ENCODE measurements at places on chromosomes 3 and 15.

- no peak for DNase-seq
These were observed 207.3 kb downstream of the PLCL2 start for GRCh38 chr3:17091910-17092582.

DNA sequence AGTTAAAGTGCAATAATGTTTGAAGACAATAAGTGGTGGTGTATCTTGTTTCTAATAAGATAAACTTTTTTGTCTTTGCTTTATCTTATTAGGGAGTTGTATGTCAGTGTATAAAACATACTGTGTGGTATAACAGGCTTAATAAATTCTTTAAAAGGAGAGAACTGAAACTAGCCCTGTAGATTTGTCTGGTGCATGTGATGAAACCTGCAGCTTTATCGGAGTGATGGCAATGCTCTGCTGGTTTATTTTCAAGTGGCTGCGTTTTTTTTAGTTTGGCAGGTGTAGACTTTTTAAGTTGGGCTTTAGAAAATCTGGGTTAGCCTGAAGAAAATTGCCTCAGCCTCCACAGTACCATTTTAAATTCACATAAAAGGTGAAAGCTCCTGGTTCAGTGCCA, 2.7 kb downstream of the RPL15 start:
- DNase-seq = no peak

DNA sequence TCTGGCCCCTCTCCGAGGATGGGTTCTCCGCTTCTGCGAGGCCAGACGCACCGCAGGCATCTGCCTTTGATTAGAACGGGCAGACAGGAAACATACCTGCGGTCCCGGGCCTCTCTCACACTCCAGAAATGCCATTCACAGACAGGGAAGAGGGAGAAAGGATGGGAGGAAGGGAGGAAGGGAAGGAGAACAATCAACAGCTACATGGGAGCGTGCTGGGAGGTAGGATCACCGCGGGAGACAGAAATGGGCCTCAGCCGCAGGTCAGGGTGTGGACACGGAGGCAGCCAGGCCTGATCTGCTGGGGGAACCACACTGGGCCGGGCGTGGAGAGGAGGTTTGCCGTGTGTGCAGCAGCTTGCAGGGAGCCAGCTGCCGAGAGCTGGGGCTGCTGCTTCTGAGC, 90.7 kb upstream of the RGMA start:
- no peak for DNase-seq

DNA sequence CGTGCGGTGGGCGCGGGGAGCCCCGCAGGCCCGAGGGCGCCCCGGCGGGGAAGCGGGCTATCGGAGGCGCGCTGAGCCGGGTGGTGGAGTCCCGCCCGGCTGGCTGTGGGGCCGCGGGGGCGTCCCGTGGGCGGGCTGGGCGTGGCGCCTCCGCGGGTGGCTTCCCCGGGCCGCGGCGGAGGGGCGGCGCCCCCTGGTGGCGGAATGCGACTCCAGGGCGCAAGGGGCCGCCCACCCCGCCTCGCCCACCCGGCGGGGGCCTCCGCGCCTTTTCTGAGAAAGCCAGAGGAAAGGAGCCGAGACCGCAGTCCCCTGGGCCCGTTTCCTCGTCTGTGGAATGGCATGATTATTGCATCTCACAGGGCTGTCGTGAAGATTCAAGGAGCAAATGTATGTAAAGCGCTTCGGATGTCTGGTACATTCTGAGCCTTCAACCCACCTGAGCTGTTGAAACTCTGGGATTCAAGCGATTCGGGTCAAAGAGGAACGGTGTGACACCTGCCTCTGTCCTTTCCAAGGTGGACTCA, 31.9 kb upstream of the RAB6B start:
- DNase-seq = no peak

DNA sequence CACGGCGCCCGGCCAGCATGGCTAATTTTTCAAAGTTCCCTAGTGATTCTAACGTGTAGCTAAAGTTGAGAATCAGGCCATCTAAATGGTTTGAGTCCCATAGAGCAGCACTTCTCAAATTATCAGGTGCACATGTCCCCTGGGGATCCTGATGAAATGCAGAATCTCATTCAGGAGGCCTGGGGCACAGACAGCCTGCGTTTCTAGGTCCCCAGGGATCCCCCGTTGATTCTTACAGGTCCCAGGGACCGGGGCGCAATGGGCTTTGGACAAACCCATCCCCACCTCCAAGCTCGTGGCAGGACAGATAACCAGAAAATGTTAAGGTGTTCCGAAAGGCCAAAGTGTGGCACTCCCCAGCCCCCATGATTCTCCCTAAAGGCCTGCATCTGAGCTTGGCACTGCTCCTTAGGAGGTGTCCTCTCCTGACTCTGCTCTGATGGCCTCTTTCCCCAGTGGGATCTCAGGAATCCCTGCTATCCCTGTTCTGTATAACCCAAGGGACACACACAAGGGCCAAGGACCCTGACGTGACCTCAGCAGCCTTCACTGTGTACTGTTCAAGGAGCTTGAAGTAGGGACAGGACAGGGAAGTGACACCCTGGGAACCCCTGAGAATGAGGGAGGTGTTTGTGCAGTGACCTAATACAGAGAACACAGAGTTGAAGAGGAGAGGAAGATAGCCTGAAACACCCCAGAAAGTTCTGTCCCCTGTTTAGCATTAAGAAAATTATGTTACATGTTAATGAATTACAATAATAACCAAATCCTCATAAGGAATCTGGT, 8.0 kb downstream of the LRRK1 start:
- DNase-seq = no peak

GRCh38 chr15:51970132-51970817, 1.3 kb downstream of the LEO1 start:
- peak; percentile 20 for DNase-seq

DNA sequence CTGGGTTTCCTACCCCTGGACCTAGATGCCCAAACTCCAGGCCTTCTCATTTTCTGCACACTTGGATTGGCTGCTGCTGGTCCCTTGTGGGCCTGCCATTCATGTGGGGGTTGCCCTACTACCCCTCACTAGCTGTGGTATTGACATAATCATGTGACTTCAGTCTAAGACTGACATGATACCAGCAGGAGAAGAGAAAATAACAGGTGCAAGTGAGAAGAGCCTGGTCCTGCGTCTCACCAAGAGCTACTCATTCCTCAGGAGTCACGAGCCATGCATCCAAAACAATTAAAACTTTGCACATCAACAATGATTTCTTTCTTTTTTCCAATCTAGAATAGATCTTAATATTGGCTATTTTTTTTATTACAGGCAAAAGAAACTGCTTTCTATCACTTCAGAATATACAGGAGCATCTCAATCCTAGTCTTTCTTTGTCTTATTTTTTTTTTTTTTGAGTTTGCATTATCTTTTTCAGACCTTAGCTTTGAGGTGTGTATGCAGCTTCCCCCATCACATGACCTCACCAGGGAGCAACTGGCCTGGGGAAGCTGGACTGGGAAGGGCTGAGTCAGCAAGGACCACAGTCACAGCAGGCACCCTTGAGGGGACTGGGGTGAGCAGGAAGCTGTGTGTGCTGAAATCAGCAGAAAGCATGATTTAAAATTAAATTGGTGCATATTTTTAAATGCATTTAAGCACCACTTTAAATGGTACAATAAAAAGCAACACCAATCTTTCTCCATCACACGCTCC, 27.6 kb downstream of the SLC9A9 start:
- DNase-seq = no peak

DNA sequence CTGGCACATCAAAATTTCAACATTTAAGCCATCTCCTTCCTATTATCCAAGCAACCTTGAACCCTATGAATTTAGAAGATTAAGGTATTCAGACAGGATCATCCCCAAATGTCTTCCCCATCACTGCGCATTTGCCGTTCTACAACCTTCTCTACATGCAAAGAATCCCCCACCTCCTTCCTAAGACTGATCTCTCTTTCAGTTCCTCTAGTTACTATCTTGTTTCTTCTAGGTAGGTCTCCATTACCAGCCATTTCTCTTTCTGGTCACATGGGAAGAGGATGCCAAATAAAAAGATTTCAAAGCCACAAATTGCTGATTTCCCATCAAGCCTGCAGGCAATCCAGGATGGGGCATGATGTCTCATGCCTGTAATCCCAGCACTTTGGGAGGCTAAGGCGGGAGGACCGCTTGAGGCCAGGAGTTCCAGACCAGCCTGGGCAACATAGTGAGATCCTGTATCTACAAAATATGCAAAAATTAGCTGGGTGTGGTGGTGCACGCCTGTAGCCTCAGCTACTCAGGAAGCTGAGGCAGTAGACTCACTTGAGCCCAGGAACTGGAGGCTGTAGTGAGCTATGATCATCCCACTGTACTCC, 29.7 kb upstream of the MTMR10 start:
- DNase-seq = no peak

GRCh38 chr15:26129852-26130251, 266.7 kb upstream of the ATP10A start:
- DNase-seq = no peak

DNA sequence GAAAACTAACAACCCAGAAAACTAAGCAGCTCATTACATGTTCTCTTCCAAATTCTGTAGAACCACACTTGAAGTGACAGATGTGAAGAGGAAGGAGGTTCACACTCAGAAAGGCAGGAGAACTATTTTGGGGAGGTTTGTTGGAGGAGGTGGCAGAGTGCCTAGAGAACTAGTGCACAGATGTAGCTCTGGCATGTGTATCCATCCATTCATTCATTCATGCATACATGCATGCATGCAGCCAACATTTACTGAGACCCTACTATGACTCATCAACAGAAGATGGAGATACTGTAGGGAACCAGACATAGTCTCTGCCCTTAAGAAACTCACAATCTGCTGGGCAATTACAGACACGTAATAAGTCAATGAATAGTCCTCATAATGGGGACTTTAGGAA, 116.7 kb downstream of the ERC2 start:
- no peak for DNase-seq

- no peak for DNase-seq
These were observed 24.9 kb upstream of the ACAD9 start for GRCh38 chr3:128854475-128854874.

DNA sequence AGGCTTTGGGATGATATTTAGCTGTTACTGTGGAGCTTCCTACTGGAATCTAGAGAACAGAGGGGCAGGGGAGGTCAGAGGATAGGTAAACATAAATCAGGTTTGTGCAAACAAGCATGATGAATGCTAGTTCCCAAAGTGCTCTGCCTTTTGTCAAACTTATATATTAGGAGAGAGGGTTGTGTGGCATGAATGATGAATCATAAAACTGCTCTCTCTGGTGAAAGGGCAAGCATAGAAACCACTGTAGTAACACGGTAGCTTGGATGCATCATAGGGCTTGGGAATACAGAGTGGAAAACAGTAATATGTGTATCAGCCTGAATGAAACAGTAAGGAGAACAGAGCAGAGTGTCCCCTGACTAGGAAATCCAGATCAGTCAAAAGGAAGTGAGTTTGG, 486.7 kb downstream of the IL5RA start:
- DNase-seq = no peak

DNA sequence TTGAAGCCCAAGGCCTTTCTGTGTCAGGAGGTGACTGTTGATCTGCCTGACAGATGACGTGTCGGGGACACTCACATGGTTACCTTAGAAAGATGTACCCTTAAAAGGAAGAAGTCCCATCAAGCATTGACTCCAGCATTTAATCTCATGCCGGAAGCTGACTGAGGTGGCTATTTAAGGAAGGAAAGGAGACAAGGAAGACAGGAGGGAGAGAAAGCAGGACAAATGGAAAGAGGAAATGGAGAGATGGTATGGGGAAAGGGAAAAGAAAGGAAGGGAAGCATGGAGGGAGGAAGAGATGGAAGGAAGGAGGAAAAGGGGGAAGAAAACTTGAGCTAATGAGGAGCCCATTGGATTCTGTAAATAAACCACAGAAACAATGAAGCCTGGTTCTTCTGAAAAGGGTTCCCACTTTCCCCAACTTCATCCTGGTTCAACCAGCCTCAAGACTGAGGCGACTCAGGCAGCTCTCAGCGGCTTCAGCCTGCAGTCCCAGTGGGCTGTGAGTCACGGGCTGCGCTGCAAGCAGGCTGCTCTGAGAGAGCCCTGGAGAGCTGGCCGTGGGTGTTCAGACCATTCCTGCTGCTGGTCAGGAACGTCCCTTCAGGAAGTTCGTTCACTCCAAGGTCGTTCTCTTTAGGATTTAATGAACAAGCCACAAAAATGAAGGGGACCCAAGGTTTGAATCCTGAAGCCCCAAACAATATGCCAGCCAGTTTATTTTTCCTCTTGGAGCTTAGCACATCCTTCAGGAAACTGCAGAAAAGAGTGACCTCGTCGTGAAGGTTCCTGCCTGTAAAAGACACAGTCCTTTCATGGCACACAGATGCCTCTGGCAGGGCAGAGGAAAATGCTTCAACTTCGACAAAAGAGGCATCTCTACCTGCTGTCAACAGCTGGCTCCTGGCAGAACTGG, 69.6 kb upstream of the THBS1 start:
- no peak for DNase-seq

DNA sequence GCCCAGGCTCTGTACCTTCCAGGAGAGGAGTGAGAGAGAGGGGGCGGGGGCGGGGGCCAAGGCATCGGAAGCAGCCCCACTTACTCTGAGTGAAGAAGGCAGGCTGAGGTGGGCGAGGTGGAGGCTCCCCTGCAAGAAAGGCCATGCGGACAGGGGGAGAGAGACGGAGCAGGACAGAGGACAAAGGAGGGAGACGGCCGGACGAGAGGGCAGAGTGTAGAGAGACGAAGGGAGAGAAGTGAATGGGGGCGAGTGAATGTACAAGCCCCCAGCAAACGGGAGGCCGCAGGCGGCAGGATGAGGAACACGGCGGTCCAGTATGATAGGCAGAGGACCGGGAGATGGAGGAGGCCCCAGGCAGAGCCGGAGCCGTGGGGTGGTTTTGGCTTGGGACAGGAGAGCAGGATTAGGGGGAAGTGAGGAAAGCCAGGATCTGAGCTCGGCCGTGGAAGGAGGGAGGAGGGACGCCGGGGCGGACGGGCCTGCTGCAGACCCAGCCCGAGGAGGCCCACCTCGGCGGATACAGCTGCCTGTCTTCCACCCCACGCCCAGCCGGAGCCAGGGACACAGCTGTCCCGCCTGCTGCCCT, 38.8 kb downstream of the TNK2 start:
- DNase-seq = no peak

DNA sequence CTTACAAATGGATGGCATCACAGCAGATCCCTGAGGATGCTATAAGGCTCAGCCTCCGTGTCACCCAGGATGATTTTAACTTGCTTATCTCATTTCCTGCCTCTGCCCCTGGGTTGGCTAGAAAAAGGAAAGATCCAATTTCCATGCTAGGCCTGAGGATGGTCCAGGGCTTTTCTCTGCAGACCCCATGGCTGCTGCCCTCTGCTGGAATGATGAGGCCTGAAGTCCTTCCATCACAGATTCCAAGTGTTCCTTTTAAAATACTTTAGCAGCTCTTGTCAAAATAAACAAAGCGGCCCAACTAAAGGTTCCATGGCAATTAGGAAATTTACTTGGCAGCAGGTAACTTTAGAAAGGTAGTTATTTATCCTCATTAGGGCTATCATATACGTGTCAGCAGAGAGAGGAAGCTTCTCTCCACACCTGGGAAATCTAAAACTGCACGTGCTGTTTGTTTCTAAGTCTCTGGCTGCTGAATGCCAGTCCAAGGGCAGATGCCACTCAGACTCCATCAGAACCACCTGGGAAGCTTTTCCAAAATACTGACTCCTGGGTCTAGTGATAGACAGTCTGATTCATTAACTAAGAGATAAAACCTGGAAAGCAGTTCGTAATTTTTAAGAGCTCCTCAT, 401.9 kb upstream of the IL12A start:
- DNase-seq = peak; percentile 41

GRCh38 chr3:141379250-141379966, 11.1 kb downstream of the ZBTB38 start:
- DNase-seq = no peak
